HCT116 (cell line): ENCODE measurements at places on chromosomes 2 and 18. TPM values are rescaled to one million over a fixed set of nuclear protein-coding genes. Genes with fewer than 3 reads are reported as not detected.

ANKRD62 gene
- 0.34 TPM for total RNA-seq

IFIH1 gene
- total RNA-seq = 7.0 TPM

ICA1L gene
- 2.5 TPM for total RNA-seq

AGXT gene
- 0.34 TPM for total RNA-seq

BMP10 gene
- not detected for total RNA-seq

C2orf72 gene
- total RNA-seq = 3.7 TPM

GRCh38 chr2:187576906-187577305, 22.7 kb upstream of the TFPI start:
- H3K36me3 ChIP-seq = no peaks in the 10 kb centered on the region
- no peak overlapping the region for H3K27ac ChIP-seq
- DNase-seq = no peak

DNA sequence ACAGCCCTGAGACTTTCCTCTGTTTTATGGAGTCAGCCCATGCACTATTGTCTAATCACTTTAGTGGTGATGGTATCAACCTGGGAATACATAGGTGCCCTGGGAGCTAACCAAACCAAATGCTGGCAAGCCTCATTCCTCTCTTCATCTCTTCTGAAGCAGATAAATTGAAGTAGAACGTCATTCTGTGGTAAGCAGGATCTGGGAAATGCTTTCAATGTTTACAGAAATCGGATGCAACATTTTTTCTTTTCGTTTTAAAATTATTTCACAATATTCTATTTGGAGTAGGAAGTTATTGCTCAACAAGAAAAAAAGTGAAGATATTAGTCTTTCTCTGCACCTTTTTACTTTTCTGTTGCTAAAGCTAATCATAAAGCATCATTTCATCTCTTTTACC, 114.2 kb downstream of the RBMS1 start:
- no peak overlapping the region for H3K27ac ChIP-seq
- H3K4me3 ChIP-seq = no peak overlapping the region
- H3K4me1 ChIP-seq = no peaks in the 10 kb centered on the region
- no peaks in the 10 kb centered on the region for H3K27me3 ChIP-seq
- no peaks in the 10 kb centered on the region for H3K36me3 ChIP-seq
- DNase-seq = no peak

- no peak overlapping the region for H3K27ac ChIP-seq
- H3K4me3 ChIP-seq = no peak overlapping the region
- H3K27me3 ChIP-seq = no peaks in the 10 kb centered on the region
- no peaks in the 10 kb centered on the region for H3K4me1 ChIP-seq
Measured at GRCh38 chr2:178008636-178009289, 63.8 kb downstream of the PDE11A start.

GRCh38 chr2:86372641-86373502, 35.4 kb upstream of the REEP1 start:
- H3K4me1 ChIP-seq = peaks cover 7% of the 10 kb centered on the region; the same call in 1 of the 2 replicates
- no peaks in the 10 kb centered on the region for H3K27me3 ChIP-seq
- H3K4me3 ChIP-seq = no peak overlapping the region
- DNase-seq = peak; percentile 43
- no peak overlapping the region for H3K27ac ChIP-seq

DNA sequence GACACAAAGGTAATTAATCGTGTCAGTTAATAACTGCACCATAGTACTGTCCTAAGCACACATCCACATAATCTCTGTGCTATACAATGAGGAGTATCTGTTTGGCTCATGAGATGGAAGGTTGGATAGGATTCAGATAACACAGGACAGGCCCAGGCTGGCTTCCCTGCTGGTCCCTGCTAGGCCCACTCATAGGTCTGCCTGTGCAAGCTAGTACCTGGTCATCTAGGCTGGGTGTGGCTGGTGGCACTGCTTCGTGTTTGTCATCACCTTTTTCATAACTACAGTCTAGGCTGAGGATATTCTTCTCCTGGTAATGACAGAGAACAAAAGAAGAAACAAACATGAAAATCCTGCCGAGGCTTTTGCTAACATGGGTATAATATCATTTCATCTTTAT, 392.8 kb downstream of the TRIB2 start:
- no peak for DNase-seq
- H3K36me3 ChIP-seq = no peaks in the 10 kb centered on the region
- H3K4me3 ChIP-seq = no peak overlapping the region
- H3K27me3 ChIP-seq = no peaks in the 10 kb centered on the region
- no peaks in the 10 kb centered on the region for H3K4me1 ChIP-seq

- no peaks in the 10 kb centered on the region for H3K4me1 ChIP-seq
- no peak overlapping the region for H3K27ac ChIP-seq
- H3K4me3 ChIP-seq = no peak overlapping the region
- H3K27me3 ChIP-seq = no peaks in the 10 kb centered on the region; the same call in 1 of the 2 replicates
- DNase-seq = no peak
Measured at GRCh38 chr18:25189391-25190185, 162.4 kb downstream of the ZNF521 start.

DNA sequence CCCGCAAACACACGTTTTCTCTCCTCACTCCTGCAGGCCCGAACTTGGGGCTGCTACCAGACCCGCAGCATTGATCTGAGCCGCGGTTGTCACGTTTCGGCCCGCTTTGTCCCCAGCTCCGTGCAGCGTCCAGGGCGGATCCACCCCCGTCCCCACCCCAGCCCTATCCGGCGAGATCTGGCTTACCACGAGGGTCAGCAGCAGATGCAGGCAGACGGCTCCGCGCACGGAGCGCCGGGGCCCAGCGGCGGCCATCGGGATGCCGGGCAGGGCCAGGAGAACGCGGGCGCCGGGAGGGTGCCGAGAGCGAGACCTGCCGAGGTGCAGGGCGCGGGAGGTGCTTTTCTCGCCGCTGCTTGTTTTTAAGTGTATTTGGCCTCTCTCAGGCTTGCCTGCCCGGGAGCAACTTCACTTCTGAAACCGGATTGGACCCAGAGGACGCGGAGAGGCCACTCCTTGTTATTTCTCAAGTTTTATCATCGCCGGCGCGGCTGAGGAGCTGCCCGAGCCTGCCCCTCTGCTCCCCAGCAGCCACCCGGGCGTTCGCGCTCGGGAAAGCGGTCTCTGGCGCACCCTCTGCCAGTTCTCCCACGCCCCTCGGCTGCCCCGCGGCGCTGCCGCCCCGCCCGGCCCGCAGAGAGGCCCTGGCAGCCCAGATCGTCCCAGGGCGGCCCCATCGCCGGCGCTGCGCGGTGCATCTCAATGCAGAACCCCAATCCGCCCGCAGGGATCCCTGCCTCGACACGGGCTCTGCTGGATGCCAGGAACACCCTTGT, at the start of gene DSC3:
Gene DSC3, minus strand, starts transcription at position 337 of the 776 bp plus-strand sequence. Its CDS starts 82 bp downstream, at position 255.
- H3K4me1 ChIP-seq = no peaks in the 10 kb centered on the region
- peak within 1 kb of the TSS; percentile 48 for H3K4me3 ChIP-seq
- no peak for DNase-seq

- H3K4me1 ChIP-seq = no peaks in the 10 kb centered on the region
- H3K27me3 ChIP-seq = no peaks in the 10 kb centered on the region
- H3K4me3 ChIP-seq = no peak overlapping the region
- H3K36me3 ChIP-seq = no peaks in the 10 kb centered on the region
- DNase-seq = no peak
Measured at GRCh38 chr2:12034382-12034781, 287.9 kb downstream of the LPIN1 start.

DNA sequence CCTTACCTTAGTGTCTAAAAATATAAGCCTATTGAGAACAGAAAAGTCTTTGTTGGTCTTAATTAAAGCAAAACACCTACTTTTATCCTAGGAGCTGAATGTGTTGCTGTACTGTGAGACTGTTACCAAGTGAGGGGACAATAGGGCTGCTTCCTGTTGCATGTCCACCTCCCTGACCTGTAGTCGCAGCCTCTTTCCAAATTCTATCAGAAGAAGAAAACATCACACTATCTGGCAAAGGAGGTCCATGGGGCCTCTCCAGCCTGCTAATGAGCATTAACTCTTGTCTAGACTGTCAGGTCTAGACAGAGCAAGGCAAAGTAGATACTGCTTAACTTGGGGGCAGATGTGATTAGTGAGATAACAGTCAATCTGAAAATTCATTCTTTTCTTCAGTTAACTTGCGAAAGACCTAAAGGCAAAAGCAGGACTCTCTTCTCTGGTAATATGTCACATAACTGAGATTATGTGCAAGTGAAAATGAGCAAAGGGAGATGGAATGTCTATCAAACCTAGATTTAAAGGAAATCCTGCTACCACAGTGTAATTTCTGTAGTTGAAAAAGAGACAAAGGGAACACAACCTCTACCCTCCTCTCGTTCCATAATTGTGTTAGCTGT, 66.9 kb downstream of the CDH20 start:
- H3K4me3 ChIP-seq = no peak overlapping the region
- DNase-seq = no peak
- no peaks in the 10 kb centered on the region for H3K36me3 ChIP-seq
- no peaks in the 10 kb centered on the region for H3K4me1 ChIP-seq

GRCh38 chr2:43872151-43872550, 33.4 kb downstream of the ABCG8 start:
- H3K36me3 ChIP-seq = no peaks in the 10 kb centered on the region
- peaks cover 59% of the 10 kb centered on the region for H3K27me3 ChIP-seq
- no peak for DNase-seq

DNA sequence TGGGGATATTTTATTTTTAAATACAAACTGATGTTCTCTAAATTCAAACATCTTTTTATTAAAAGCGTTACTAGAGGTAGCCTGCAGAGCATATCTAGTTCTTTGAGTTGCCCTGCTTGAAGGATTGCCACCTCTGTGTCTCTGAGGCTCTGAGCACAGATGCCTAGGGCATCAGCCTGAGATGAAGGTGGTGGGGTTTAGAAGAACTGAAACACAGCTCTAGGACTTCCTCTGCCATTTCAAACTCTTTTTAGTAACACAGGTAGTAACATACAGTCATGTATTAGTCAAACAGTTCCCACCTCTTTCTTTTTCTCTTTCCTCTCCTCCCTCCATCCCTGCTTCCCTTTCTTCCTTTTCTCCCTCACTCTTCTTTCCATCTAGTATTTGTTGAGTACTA, 57.6 kb downstream of the TTC21B start:
- DNase-seq = no peak
- no peak overlapping the region for H3K4me3 ChIP-seq
- H3K27ac ChIP-seq = no peak overlapping the region
- H3K36me3 ChIP-seq = 0 out of 2 replicates have a peak, but pooled peaks cover 4% of the 10 kb centered on the region
- no peaks in the 10 kb centered on the region for H3K27me3 ChIP-seq

DNA sequence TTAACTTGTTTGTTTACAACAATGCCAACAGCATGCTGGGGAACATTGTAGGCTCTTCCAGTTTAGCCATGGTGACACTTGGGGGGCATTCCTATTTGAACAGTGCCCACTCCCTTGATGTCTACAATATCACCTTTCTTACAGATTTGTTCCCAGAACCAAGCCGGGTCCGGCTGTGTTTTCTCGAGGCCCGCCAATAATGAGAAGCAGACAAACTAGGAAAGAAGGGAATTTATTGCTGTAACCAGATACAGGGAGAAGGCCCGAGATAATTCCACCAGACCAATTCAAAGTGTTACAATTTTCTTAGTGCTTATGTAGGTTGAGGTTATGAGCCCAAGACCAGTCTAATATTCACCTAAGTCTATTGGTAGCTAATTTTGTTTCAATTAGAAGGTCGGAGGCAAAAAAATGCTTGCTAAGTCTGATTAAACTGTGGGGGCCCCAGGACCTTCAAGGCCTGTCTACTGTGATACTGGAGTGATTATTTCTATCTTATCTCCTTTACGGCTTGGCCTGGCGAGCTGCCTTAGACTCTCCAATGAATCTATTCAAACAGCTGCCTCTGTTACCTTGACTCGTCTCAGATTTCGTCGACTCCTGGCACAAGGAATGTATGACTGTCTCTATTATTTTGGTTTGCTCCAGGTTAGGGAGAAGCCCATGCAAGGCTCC, 59.1 kb upstream of the PSME4 start:
- H3K27ac ChIP-seq = no peak overlapping the region
- H3K27me3 ChIP-seq = no peaks in the 10 kb centered on the region
- H3K36me3 ChIP-seq = no peaks in the 10 kb centered on the region

- H3K27ac ChIP-seq = no peak overlapping the region
- H3K27me3 ChIP-seq = 0 out of 2 replicates have a peak, but pooled peaks cover 3% of the 10 kb centered on the region
- H3K4me3 ChIP-seq = no peak overlapping the region
- H3K36me3 ChIP-seq = no peaks in the 10 kb centered on the region
- DNase-seq = no peak
Measured at GRCh38 chr2:42031281-42032223, 16.3 kb upstream of the PKDCC start.

DNA sequence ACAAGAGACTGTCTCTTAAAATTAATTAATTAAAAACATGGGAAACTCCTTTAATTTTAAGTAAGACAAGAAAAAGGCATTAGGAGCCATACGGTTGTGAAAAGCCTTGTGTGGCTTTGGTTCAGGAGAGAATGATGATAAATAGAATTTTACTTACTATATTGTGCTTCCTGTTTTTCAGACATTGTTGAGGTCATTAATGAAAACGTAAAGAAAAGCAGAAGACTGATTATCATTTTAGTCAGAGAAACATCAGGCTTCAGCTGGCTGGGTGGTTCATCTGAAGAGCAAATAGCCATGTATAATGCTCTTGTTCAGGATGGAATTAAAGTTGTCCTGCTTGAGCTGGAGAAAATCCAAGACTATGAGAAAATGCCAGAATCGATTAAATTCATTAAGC, 10.7 kb upstream of the IL1RL2 start:
- H3K4me1 ChIP-seq = no peaks in the 10 kb centered on the region
- DNase-seq = no peak
- H3K36me3 ChIP-seq = no peaks in the 10 kb centered on the region
- no peak overlapping the region for H3K27ac ChIP-seq

GRCh38 chr18:31045599-31045998, 3.1 kb upstream of the DSC3 start:
- no peak overlapping the region for H3K4me3 ChIP-seq
- H3K36me3 ChIP-seq = no peaks in the 10 kb centered on the region
- no peaks in the 10 kb centered on the region for H3K27me3 ChIP-seq
- H3K27ac ChIP-seq = no peak overlapping the region
- peaks cover 38% of the 10 kb centered on the region for H3K4me1 ChIP-seq
- no peak for DNase-seq

DNA sequence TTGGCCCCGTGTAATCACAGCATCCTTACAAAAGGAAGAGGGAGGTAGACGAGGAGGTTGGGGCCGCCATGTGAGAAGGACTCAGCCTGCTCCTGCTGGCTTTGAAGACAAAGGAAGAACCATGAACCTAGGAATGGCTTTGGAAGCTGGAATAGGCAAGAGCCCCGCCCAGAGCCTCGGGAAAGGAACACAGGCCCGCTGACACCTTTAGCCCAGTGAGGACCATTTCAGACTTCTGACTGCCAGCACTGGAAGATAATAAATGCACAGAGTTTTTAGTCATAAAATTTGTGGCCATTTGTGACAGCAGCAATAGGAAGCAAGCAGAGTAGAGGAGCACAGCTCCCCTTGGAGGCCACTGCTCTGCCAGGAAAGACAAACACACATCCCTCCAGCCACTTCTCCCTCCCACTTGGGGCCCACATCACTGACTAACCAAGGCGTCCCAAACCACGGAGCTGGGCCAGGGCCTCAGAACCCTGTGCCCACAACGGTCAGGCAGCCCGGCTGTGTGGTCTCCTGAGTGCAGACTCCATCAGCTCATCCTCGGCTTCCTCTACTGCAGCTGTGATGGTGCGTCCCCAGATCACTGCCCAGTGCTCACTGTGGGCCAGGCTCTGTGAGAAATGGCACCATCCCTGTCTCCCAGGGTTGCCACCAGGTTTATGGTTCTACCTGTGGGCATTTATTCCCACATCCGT, 39.7 kb downstream of the TFCP2L1 start:
- no peak overlapping the region for H3K4me3 ChIP-seq
- no peaks in the 10 kb centered on the region for H3K36me3 ChIP-seq
- H3K27me3 ChIP-seq = no peaks in the 10 kb centered on the region
- no peak for DNase-seq
- H3K4me1 ChIP-seq = no peaks in the 10 kb centered on the region

- no peak for DNase-seq
- no peaks in the 10 kb centered on the region for H3K36me3 ChIP-seq
- H3K4me3 ChIP-seq = no peak overlapping the region
Measured at GRCh38 chr2:153963256-153963655, 91.5 kb downstream of the GALNT13 start.
